ENCODE measurements at places on chromosomes 11 and 22. TPM values are rescaled to one million over a fixed set of nuclear protein-coding genes. Genes with fewer than 3 reads are reported as not detected.

Gene MRGPRX3
- total RNA-seq = not detected

- no peaks in the 10 kb centered on the region for H3K4me1 ChIP-seq
- no peak overlapping the region for H3K27ac ChIP-seq
- no peak overlapping the region for H3K4me3 ChIP-seq
- no peaks in the 10 kb centered on the region for H3K36me3 ChIP-seq
Measured at GRCh38 chr11:125874556-125875124, 12.8 kb upstream of the HYLS1 start.

DNA sequence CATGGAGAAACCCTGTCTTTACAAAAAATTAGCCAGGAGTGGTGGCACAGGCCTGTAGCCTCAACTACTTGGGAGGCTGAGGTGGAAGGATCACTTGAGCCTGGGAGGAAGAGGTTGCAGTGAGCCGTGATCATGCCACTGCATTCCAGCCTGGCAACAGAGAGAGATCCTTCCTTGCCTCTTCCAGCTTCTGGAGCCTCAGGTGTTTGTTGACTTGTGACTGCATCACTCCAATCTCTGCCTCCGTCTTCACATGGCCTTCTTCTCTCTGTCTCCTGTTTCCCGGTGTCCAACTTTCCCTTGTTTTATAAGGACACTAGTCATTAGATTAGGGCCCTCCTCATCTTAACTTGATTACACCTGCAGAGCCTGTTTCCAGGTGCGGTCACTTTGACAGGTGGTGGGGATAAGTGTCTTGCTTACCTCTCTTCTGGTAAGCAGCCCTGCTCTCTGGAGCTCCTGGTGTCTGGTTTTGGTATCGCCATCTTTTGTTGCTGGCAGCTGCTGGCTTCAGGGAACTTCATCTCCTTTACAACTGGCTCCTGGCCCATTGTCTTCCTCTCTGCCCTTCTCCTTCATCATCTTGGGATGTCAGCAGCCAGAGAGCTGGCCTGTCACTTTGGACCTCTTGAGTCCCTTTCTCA is 8.2 kb upstream of the USP2 start:
- DNase-seq = peak; percentile 42
- H3K27ac ChIP-seq = no peak overlapping the region
- H3K36me3 ChIP-seq = no peaks in the 10 kb centered on the region
- no peak overlapping the region for H3K4me3 ChIP-seq
- peaks cover 8% of the 10 kb centered on the region for H3K27me3 ChIP-seq

- peak overlapping the region; percentile 89 for H3K4me3 ChIP-seq
- peaks cover 87% of the 10 kb centered on the region for H3K4me1 ChIP-seq
- no peaks in the 10 kb centered on the region for H3K27me3 ChIP-seq
- H3K27ac ChIP-seq = peak overlapping the region; percentile 99
- peaks cover 41% of the 10 kb centered on the region for H3K36me3 ChIP-seq
Measured at GRCh38 chr22:36156515-36157419, 3.8 kb downstream of the APOL3 start.

- H3K27me3 ChIP-seq = peaks cover 13% of the 10 kb centered on the region
- peak; percentile 74 for DNase-seq
- no peaks in the 10 kb centered on the region for H3K4me1 ChIP-seq
- no peaks in the 10 kb centered on the region for H3K36me3 ChIP-seq
- H3K27ac ChIP-seq = no peak overlapping the region
- no peak overlapping the region for H3K4me3 ChIP-seq
Measured at GRCh38 chr22:36659762-36660509, 43.6 kb downstream of the CACNG2 start.

DNA sequence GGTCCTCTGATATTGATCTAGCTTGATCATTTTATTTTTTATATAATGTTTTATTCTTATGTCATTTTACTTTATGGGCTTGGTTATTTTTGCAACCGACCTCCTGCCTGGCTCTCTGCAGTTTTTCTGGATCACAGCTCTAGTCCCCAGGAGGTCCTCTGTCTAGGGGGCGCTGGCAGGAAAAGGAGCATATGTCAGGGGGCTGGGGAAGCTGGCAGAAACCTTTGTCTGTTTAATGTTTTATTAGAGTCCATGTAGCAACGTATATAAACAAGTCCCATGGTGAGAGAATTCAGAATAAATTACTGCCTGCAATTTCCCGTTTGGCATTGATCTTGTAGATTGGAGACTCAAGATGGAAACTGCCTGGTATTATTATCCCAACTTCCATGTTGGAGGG is 133.5 kb upstream of the ZBED5 start:
- no peaks in the 10 kb centered on the region for H3K27me3 ChIP-seq
- no peaks in the 10 kb centered on the region for H3K4me1 ChIP-seq
- H3K4me3 ChIP-seq = no peak overlapping the region
- no peak for DNase-seq
- H3K27ac ChIP-seq = no peak overlapping the region
- no peaks in the 10 kb centered on the region for H3K36me3 ChIP-seq

DNA sequence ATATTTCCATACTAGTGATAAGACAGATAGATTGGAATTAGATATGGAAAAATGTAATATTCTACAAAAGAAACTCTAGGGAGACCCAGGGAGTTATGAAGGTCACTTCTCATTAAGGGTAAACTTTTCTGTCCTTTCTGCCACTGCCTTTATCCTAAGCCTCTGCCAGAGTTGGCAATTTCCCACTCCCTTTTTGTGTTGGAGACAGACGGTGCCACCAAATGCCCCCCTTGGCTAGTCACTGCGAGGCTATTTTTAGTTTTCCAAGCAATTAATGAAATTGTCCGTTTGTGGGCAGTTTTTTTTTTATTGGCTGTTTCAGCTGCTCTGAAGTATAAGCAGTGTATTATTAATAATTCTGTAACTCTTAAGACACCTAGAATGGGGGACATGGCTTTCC is 67.6 kb upstream of the TENM4 start:
- no peaks in the 10 kb centered on the region for H3K36me3 ChIP-seq
- DNase-seq = no peak

DNA sequence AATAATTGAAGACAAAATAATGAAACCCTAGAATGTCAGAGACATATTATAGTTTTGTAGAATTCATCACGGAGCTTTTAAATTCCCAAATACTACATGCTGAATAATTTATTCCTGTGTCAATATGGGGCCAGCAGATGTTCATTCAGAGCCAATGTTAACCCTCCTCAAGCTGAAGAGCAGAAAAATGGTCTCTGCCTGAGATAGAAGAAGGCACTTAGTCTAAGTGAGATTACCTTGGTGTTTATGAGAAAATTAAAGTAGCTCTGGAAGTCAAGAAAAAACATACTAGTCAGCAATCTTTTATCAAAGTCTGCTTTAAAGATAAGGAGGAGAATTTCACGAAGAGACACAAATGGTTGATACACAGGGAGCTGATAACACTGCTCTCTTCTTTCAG is 328.2 kb downstream of the TTC28 start:
- H3K36me3 ChIP-seq = no peaks in the 10 kb centered on the region
- no peaks in the 10 kb centered on the region for H3K27me3 ChIP-seq
- no peak overlapping the region for H3K4me3 ChIP-seq
- no peaks in the 10 kb centered on the region for H3K4me1 ChIP-seq

- H3K4me3 ChIP-seq = no peak overlapping the region
- no peaks in the 10 kb centered on the region for H3K27me3 ChIP-seq
- no peaks in the 10 kb centered on the region for H3K36me3 ChIP-seq
- peaks cover 12% of the 10 kb centered on the region for H3K4me1 ChIP-seq
- H3K27ac ChIP-seq = no peak overlapping the region
- no peak for DNase-seq
Measured at GRCh38 chr11:76763573-76764346, 19.4 kb upstream of the TSKU start.

GRCh38 chr11:95372097-95372656 is 141.2 kb upstream of the SESN3 start:
- H3K36me3 ChIP-seq = no peaks in the 10 kb centered on the region
- DNase-seq = no peak
- H3K4me1 ChIP-seq = no peaks in the 10 kb centered on the region
- peaks cover 1% of the 10 kb centered on the region for H3K27me3 ChIP-seq

Gene MYBPC3
- not detected for total RNA-seq

Gene CLMP
- 0.09 TPM for total RNA-seq

Gene OR5P2
- total RNA-seq = not detected

DNA sequence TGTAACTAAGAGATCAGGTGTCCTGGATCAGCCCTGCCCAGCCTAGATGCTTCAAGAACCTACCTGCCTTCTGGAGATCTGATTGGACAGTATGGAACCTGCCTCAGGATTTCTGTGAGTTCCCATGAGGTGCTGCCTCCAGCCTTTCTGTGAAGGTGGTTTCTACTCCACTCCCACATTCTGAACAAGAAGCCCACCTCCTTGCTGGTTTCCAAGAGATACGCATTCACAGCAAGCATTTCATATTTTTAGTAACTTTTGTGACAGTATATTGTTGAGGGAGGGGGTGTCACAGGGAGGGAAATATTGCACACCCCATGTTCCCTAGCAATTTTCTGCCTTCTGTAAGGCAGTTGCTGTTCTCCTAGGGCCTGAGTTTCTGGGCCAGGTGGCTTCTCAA is 204.4 kb downstream of the NAV2 start:
- no peak overlapping the region for H3K4me3 ChIP-seq
- no peaks in the 10 kb centered on the region for H3K36me3 ChIP-seq
- H3K4me1 ChIP-seq = no peaks in the 10 kb centered on the region
- H3K27me3 ChIP-seq = peaks cover 6% of the 10 kb centered on the region
- H3K27ac ChIP-seq = no peak overlapping the region

Gene CD3E
- 372 TPM for total RNA-seq

DNA sequence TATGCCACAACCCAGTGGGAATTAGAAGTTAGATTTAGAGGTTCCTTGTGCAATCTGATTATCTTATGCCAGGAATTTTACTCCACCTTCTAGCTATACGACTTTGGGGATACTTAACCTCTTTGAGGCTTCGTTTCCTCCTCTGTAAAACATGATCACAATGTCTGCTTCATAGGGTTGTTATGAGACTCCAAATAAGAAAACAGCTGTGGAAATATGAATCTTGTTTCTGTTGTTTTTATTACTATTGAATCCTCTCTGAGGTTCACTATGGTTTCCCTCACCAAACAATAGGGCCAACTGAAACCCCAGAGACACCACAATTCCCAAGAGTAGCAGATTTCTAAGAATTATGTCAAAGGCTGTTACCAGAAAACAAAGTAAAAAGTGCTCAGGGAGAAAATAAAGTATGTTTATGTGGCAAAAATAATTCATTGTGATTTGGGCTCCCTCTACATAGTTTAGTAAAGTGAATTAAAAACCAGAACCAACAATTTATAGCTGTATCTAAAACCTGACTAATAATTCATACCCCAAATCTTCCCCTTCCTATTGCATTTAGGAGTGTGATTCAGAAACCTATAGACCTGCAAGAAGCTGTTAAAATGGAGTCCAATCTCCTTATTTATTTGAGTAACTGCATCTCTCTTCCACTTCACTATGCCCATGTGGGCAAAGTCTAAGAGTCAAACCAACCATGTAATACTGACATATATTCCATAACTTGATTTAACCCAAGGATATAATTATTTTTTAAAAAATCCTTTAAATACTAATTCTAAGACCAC is 38.4 kb downstream of the AMBRA1 start:
- no peak overlapping the region for H3K4me3 ChIP-seq
- DNase-seq = peak; percentile 17
- peaks cover 50% of the 10 kb centered on the region for H3K4me1 ChIP-seq
- no peaks in the 10 kb centered on the region for H3K27me3 ChIP-seq

DNA sequence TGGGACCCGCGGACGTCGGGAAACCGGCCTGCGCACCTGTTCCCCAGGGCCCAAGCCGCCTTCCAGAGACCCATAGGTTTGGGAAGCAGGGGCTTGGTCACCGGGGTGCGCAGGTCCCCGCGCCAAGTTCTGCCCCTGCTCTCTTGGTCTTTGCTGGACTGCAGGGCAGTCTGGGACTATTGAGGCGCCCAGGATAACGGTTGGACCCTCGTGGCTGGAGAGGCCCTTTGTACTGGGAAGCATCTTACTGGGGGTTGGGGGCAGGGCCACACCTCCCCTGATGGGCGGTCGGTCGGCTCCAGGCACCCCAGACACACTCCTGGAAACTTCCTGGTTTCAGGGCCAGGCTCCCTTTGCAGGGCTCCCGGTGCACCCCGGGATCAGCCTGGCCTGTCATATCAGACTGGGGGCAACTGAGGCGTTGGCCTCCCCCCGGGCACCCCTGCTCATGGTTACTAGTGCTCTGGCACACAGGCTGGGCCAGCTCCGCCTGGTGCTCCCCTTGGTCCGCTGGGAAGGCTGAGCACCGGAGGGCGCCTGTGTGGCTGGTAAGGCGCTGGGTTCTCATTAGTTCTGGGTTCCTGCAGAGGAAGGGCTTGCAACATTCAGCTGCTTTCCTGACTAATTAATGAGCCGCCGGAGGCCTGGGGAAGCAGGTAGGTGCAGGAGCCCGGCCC is 1250.5 kb downstream of the BRD1 start:
- H3K4me1 ChIP-seq = peaks cover 2% of the 10 kb centered on the region
- no peak overlapping the region for H3K27ac ChIP-seq
- H3K4me3 ChIP-seq = no peak overlapping the region
- no peak for DNase-seq
- H3K27me3 ChIP-seq = peaks cover 24% of the 10 kb centered on the region
- no peaks in the 10 kb centered on the region for H3K36me3 ChIP-seq

Gene CARD18
- not detected for total RNA-seq

DNA sequence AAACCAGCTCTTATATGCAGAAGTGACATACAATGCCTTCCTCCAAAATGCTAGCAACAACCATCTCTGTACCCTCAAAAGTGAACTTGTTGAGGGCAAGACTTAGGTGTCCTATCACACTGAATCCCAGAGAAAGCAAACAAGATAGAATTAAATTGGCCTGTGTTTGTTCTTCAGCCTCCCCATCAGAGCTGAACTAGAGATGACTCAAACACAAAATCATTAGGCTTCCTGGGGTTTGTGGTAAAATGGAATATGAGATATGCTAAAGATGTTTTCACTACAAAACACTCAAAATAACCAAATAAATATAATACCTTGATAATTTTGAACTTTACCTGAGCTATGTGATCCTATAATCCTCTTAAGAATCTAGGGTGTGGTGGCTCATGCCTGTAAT is 31.6 kb downstream of the ZNF214 start:
- no peaks in the 10 kb centered on the region for H3K36me3 ChIP-seq
- DNase-seq = no peak
- no peak overlapping the region for H3K27ac ChIP-seq

DNA sequence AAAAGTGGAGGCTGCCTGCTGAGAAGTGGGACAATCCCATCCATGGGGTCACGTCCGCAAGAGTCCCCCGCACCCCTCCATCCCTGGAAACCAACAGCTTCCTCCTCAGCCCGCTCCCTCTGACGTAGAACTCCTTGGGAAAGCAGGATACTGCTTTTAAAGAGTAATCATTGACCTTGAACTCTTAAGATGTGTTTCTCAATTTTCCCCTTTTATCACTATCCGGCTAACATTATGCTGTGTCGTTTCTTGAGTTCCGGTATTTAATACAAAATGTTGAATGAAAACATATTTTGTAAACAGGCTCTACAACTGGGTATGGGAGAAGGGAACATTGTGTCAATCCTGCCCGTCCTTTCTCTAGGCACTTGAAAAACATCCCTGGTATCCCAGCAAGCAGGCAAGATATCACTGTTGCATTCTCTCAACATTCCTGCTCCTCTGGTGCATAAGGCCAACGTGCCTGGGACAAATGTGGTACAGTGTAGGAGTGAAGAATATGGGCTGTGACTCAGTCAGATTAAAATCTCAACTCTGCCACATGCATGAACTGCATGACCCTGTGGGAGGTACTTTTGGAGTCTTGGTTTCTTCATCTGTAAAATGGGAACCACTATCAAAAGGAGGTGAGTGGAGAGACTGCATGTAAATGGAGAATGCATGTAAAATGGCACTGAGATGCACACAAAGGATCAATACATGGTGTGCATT is 52.8 kb downstream of the WT1 start:
- peaks cover 3% of the 10 kb centered on the region for H3K27me3 ChIP-seq
- H3K4me3 ChIP-seq = no peak overlapping the region
- H3K27ac ChIP-seq = no peak overlapping the region
- no peaks in the 10 kb centered on the region for H3K4me1 ChIP-seq
- no peak for DNase-seq

All from activated CD8-positive, alpha-beta T cell treated with anti-CD3 and anti-CD28 coated beads for 36 hours (primary cell).